Large intestine (tissue), 12 donors: ENCODE measurements at places on chromosomes 5 and 9. TPM values are rescaled to one million over a fixed set of nuclear protein-coding genes. Genes with fewer than 3 reads are reported as not detected.
A peak's percentile ranks its signal among the peaks of the same experiment; 100 is the strongest.

- no peaks in the 10 kb centered on the region for H3K36me3 ChIP-seq
- DNase-seq: no peak
- H3K27me3 ChIP-seq: no peaks in the 10 kb centered on the region
Measured at GRCh38 chr5:68332080-68332451, 116.5 kb downstream of the PIK3R1 start.

DNA sequence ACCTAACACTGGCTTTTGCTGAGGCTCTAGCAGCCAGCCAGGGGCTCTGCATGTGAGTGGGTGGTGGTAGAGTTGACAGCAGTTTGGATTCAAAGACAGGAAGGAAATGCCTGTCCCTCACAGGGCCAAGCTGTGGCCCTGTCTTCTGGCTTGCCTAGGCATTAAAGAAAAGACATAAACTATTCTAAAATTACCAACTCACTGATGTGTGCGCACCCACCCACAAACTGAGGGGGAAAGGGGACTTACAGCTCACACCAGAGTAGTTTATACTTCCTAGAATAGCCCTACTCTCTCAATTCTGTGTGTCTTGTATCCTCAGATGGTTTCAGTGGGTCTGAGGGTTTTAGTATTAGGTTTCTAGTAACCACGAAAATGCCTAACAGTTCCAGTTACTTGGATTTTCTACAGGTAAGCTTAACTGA is 18.3 kb upstream of the IL13 start:
- H3K27me3 ChIP-seq: no peaks in the 10 kb centered on the region
- H3K36me3 ChIP-seq: peaks cover 63% of the 10 kb centered on the region
- no peaks in the 10 kb centered on the region for H3K4me1 ChIP-seq
- H3K4me3 ChIP-seq: no peak overlapping the region
- no peak for DNase-seq

DNA sequence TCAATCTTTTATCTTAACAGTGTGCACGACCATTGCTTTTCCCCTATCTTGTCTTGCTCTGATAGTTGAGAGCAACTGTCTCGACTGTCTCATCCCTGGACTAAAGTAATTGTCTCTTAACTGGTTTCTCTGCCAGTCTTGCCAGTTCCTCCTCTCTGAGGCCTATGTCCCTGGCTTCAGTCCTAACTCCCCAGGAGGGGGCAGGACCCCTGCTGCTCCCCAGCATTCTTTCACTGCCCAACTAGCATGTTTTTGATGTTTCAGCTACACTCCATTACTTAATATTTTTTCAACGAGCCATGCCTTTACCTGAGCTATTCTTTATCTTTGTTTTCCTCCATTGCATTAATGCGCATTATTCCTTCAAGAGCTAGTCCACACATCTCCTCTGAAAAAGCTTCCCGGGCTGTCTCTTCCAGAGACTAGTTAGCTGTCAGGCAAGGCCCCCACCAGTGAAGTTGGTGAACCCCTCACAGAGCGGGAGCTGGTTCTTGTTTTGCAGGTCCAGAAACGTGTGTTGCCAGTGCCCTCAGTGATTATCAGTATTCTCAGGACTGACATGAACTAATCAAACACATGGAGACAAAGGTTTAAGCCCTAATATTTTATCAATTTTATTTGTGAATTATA is 291.7 kb upstream of the KCNN2 start:
- H3K27me3 ChIP-seq: no peaks in the 10 kb centered on the region
- H3K4me3 ChIP-seq: no peak overlapping the region
- no peak overlapping the region for H3K27ac ChIP-seq

DNA sequence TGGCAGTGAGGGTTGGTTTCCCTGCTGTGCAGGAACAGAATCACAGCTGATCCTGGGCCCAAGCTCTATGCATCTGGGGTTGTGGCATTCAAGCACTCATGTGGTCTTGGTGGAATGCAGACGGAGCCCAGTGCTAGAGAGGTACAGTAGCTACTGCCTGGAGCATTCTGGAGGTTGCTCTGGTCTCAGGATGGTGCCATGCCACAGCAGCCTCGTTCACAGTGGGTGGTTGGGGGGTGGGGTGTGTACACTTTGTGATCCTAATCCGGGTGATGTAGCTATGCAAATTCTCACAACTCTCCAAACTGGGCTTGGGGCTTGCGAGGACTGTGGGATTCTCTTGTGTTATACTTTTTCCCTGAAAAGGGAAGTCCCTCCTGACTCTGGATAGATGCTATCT is 45.2 kb downstream of the FGD3 start:
- H3K4me3 ChIP-seq: no peak overlapping the region
- no peak overlapping the region for H3K27ac ChIP-seq
- no peaks in the 10 kb centered on the region for H3K4me1 ChIP-seq
- DNase-seq: no peak
- H3K27me3 ChIP-seq: no peaks in the 10 kb centered on the region
- no peaks in the 10 kb centered on the region for H3K36me3 ChIP-seq

DNA sequence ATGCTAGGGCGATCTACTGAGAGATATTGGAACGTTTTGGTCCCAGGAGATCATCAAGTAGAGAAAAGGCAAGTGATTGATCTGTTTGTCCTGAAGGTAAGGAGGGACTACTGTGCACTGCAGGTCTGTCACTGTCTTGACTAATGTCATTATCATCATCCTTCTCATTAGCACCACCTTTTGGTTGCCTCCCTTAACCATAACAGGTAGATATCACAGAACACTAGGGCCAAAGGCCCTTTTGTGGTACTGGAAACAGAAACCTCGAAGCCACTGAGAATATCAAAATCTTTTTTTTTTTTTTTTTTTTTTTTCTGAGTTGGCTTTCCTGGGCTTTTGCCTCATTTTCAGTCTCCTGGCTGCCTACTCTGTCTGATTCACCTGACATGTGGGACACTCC is 134.0 kb downstream of the KCTD16 start:
- no peak overlapping the region for H3K4me3 ChIP-seq
- DNase-seq: peak; percentile 58
- no peak overlapping the region for H3K27ac ChIP-seq
- no peaks in the 10 kb centered on the region for H3K27me3 ChIP-seq

DNA sequence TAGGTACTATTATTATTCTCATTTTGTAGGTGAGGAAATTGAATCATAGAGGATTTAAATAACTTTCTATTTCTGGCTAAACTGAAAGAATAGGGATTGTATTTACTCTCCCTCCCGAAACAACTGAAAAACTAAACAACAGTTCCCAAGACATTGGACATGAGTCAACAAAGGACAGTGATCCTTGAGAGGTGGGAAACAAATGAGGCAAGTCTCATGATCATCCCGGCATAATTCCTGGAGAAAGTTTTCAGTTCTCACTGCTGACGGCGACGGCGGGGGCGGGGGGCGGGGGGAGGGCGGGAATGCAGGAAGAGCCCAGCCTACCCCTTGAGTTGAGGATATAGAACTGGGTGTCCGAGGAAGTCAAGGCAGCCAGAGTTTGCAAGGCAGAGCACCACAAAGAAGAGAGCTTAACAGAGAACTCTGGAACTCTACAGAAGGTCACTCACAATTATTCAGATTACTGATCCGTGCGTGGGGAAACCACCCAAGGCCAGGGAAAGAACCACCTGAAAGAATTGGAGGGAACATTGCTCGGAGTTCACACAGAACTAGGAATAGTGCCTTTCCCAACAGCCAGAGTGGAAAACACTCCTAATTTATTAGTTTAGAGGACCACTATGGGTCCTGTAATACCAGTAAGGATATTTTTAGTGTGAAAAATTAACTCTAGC is 27.4 kb upstream of the WHRN start:
- H3K4me1 ChIP-seq: no peaks in the 10 kb centered on the region
- DNase-seq: no peak
- H3K27me3 ChIP-seq: peaks cover 2% of the 10 kb centered on the region
- no peak overlapping the region for H3K27ac ChIP-seq
- H3K36me3 ChIP-seq: no peaks in the 10 kb centered on the region
- H3K4me3 ChIP-seq: no peak overlapping the region

- no peaks in the 10 kb centered on the region for H3K36me3 ChIP-seq
- no peaks in the 10 kb centered on the region for H3K4me1 ChIP-seq
- DNase-seq: no peak
- no peak overlapping the region for H3K4me3 ChIP-seq
- H3K27ac ChIP-seq: no peak overlapping the region
Measured at GRCh38 chr5:3007577-3007976, 256.1 kb upstream of the IRX2 start.

Gene TAF11L5
- polyA plus RNA-seq: not detected

Gene F2RL1
- polyA plus RNA-seq: 76.0 TPM
